Activated CD4-positive, CD25-positive, alpha-beta regulatory T cell treated with anti-CD3 and anti-CD28 coated beads, Interleukin-2, amount 50 U/mL, for 16 hours (primary cell): ENCODE measurements at places on chromosomes 1 and 21.

DNA sequence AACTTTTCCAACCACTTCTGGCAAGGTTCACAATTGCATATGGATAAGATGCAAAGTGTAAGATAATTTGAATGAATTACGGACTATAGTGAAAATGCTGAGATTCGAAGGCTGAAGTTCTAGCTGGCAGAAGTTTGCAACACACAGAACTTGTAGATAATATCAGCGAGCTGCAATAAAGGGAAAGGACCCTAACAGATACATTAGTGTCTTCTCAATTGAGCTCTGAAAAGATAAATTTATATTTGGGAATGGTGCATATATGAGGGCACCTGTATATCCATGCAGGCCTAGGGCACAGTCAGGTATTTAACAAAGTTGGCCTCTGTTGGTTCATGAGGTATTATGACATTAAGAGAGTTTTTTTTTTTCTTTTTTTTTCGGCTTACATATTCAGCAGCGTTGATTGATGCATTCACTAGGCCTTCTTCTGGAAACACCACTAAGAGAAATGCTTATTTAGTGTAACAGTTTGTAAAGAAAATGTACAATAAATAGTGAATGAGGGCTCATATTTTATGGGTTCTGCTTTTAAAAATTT lies 2.2 kb downstream of the NFIA start:
- DNase-seq, result no peak

- DNase-seq, result peak; percentile 36
Observed at GRCh38 chr1:9494936-9495758, 44.1 kb upstream of the SLC25A33 start.

- no peak for DNase-seq
Observed at GRCh38 chr1:24278726-24279125, 40.4 kb upstream of the GRHL3 start.

DNA sequence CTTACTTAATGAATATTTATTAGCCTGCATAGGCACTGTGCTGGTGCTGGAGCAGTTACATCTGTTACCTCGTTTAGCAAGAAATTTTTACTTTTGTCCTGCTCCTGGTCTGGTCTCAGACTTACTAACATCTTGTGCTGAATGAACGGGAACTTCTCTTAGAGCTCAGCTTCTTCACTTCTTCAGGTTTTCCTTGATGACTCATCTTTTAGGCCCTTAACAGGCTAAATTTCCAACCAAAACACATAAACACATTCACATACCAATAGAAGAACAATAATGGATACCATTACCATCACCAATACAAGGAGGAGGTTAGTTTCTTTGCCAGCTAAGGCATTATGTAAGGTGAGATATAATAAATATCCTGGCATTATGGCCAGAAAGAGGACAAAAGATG lies 68.9 kb downstream of the IFI44 start:
- DNase-seq, result no peak

GRCh38 chr1:94302497-94302896 lies 65.1 kb upstream of the ARHGAP29 start:
- no peak for DNase-seq

- no peak for DNase-seq
Observed at GRCh38 chr1:199311478-199312262, 672.8 kb downstream of the PTPRC start.

DNA sequence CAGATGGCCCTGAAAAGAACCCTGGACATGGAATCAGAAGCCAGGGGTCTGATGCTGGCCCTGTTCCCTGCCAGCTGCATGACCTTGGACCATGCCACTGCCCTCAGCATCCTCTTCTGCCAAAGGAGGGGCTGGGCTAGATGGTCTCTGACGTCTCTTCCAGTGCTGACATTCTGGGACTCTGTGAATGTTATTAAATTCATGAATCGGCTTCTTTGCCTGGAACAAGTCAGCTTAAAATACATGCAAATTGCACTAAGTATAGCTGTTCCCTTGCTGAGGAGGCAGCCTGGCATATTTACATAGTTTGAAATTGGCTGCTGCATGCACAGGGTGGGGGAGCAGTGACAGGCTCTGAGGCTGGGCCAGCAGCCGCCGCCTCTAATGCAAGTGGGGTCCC lies 23.8 kb downstream of the KCNA2 start:
- DNase-seq, result no peak

GRCh38 chr1:207822602-207823451 lies 71.0 kb downstream of the CD46 start:
- peak; percentile 53 for DNase-seq

GRCh38 chr1:27862671-27863537 lies 9.4 kb upstream of the THEMIS2 start:
- DNase-seq, result no peak

DNA sequence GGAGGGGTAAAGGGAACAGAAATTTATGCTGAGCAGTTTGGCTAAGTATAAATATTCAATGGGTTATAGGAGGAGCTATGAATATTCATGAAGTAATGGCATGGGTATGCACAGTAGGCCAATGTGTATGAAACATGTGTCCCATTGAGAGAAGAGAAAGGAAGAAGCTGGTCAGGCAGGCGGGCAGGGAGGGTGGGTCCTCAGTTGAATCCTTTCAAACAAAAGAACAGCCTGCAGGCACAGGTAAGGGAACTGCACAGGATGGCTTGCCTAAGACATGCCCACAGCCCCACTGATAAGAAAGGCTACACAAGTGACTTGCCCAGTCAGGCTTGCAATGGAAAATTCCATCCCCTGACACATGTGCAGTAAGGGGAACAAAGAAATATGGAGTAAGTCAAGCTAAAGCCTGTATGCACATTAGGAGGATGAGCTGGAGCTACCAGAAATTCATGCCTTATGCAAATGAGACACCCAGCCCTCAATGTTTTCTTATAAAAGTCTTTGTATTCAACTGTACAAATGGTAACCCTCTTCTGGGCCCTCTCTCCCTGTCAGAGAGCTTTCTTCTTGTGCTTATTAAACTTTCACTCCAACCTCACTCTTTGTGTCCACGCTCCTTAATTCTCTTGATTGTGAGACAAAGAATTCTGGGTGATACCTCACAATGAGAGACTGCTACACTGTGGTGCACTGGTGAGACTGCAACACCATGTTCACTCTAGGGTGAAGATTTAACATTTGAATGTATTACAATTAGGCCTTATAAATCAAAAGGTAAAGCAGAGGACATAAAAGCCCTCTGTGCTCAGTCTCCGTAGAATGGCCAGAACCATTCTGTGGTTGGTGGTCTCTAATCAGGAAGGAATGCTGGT lies 96.5 kb downstream of the ATP1B1 start:
- no peak for DNase-seq

DNA sequence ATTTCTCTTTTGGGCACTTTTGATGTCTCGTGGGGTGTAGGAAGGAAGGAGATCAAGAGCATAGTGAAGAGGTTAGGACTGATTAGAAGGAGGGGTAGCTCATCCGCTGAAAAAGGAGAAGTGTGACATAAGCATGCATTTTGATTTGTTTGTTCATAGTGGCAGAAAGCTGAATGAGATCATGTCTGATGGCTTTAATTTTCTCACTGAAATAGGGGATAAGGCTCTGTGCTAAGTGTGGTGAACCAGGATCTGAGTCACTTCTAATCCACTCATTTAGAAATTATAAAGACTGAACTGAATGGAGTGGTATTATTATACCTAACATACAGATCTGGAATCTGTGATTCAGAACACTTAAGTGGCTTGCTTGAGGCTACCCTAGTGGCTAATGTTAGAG lies 344.5 kb downstream of the PDE4B start:
- no peak for DNase-seq

- DNase-seq, result no peak
Observed at GRCh38 chr1:1343811-1344421, 5.3 kb downstream of the DVL1 start.

DNA sequence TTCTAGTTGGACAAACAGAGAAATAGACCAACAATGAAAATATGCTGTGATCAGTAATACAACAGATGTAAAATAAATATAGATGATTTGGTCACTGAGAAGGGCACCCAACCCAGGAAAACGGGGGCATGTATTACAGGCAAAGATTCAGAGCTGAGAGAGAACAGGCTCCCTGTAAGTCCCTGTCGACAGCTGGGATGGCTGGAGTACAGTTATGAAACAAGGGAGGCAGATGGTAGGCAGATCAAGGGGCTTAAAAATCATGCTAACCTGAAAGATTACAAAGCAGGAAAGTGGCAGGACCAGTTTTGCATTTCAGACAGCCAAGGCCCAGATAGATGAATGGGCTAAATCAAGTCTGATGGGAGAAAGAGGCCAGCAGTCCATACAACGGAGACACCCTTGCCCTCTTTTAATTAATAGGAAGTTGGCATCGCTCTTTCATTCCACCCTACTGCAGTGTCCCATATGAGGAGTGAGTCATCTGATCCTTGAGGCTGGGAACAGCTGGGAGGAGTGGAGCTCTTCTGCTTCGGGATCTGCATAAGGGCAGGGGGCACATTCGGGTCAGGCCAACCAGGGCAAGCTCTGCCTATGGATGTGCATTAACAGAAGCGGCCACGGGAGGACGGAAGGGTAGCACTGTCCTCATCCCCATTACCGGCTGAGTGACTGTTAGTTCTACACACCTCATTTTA lies 171.1 kb downstream of the DAB1 start:
- DNase-seq, result no peak

GRCh38 chr1:218330043-218330623 lies 15.0 kb upstream of the TGFB2 start:
- DNase-seq, result no peak

DNA sequence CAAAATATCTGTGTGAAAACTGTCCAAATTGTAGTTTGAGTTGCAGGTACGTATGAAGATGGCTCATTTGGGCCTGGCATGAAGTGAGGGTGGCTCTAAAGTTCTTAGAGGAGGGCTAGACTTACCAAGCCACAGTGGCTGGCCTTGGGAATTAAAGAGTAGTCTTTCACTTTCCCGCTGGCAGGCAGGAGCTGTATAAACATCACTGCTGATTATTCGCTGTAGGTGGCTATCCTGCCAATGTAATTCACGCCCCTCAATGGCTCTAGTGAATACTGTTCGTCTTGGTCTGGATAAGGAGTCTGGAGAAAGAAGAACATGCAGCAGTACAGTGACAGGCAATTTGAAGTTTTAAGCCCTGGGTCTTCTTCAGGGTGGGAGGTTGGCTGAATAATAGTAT lies 31.0 kb downstream of the UROD start:
- DNase-seq, result no peak

GRCh38 chr1:17635811-17636210 lies 96.3 kb downstream of the ARHGEF10L start:
- no peak for DNase-seq

DNA sequence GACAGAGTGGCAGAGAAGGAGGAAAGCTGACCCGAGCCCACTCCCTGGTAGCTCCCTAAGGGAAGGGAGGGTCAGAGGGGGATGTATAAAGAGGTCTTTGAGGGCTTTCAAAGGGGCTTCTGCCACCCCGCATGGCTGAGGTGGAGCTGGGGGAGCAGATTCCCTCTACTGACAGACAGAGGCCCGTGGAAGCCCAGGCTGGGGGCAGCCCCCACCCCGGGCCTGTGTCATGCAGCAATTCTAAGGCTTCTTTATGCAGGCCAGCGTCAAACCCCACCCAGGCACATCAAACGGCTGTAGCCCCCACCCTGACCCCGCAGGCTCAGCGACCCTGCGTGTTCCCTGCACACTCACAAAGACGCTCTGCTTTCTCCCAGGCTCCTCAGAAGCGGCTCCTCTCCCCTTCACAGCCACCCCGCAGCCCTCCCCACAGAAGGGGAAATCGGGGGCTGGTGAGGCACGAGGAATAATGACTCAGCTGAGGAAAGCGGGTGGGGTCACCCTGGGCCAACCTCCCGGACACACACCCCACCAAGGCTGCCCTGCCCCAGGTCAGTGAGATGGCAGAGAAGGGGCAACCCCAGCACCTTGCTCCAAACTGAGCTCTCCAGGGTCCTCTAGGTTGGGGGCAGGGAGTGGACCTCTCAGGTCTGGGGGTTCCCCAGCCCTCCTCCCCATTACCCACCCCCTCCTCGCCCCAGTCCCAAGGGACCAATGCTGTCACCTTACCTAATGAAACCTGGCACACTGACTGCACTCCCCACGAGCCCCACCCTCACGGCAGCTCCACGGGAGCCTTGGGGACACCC lies 10.8 kb downstream of the SLC45A3 start:
- no peak for DNase-seq

- DNase-seq, result no peak
Observed at GRCh38 chr1:166884040-166884642, 8.1 kb upstream of the TADA1 start.

- no peak for DNase-seq
Observed at GRCh38 chr1:76892675-76893074, 25.4 kb downstream of the ST6GALNAC5 start.

GRCh38 chr1:19468397-19468956 lies 16.9 kb downstream of the CAPZB start:
- DNase-seq, result no peak

- DNase-seq, result no peak
Observed at GRCh38 chr1:26915204-26915842, 1.5 kb upstream of the NR0B2 start.

- DNase-seq, result no peak
Observed at GRCh38 chr1:201497935-201498509, 8.9 kb downstream of the CSRP1 start.

- no peak for DNase-seq
Observed at GRCh38 chr1:42877380-42877779, 31.0 kb downstream of the ZNF691 start.
